HCT116 (cell line): ENCODE measurements at places on chromosomes 7 and 10.

DNA sequence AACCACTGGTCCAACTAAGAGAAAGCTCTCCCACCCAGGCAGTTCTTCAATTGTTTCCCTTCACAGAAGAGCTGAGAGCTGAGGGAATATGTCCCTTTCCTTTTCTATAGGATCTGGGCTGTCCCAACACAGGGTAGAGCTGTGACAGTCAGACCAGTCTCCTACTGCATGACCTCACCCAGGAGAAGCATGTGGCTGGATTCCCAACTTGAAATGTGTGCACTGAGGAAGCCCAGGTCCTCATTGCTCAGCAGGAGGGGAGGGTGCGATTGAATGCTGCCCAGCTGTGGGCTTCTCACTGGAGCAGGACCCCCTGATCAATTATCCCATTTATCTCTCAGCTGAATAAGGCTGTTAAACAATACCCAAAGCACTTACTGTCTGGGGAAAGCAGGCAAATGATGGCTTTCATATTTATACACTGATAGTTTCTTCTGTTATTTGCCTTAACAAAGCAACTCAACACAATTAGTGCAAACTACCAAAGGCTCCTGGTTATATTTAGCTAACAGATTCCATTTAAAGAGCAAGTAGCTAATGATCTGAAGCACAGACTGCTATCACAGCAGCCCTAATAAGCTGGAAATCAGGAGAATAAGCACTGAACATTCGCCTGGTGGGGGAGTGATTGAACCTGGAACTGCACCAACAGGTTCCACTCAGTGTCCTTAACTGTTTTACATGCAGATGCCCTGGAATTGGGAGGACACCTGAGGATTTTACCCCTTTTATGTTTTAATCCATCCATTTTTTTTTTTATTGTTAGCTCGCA is 508.8 kb downstream of the CCSER2 start:
- no peak for DNase-seq

DNA sequence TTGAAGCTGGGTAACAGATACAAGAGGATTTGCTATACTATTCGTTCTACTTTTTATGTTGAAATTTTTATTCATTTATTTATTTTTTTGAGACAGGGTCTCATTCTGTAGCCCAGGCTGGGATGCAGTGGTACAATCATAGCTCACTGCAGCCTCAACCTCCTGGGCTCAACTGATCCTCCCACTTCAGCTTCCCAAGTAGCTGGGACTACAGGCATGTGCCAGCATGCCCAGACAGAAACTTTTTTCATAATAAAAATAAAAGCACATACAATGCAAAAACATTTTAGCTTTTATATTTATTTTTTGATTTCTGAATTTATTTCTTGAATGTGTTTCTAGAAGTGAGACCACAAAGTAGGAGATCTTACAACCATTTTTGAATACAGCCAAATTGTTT is 71.2 kb downstream of the FANK1 start:
- DNase-seq, result no peak

DNA sequence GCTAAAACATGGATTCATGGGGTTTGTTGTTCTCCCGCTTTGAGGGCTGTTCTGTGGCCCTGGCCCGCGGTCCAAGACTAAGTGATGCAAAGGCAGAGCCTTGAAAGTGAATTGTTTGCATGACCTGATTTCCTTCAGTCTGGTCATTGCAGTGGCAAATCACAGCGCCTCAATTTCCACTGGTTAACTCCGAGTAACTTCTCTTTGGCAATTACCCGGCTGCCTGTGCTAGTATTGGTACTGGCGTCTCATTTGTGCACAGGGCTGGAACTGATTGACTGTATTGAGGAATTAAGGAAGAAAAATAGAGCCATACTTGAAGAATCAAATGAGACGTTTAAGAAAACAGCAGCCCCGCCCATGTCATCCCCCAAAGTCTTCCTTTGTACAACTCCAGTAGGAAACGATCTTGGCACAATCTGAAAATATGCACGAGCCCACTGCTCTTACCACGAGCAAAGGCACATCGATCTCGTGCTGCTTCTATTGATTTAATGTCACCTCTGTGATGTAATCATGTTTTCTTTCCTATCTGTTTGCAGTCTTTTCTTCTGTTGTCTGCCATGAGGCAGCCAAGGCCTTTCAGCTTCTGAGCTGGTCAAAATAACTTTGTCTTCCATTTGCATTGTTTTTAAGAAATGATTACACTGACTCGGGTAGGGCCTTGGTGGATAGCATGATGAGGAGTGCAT is 60.6 kb upstream of the SHH start:
- DNase-seq, result no peak

- DNase-seq, result no peak
Observed at GRCh38 chr7:73839743-73840714, 2.3 kb downstream of the METTL27 start.

- DNase-seq, result peak; percentile 89
Observed at GRCh38 chr7:29987811-29988317, 1.7 kb downstream of the SCRN1 start.

- DNase-seq, result no peak
Observed at GRCh38 chr7:156988343-156989185, 21.9 kb downstream of the MNX1 start.

DNA sequence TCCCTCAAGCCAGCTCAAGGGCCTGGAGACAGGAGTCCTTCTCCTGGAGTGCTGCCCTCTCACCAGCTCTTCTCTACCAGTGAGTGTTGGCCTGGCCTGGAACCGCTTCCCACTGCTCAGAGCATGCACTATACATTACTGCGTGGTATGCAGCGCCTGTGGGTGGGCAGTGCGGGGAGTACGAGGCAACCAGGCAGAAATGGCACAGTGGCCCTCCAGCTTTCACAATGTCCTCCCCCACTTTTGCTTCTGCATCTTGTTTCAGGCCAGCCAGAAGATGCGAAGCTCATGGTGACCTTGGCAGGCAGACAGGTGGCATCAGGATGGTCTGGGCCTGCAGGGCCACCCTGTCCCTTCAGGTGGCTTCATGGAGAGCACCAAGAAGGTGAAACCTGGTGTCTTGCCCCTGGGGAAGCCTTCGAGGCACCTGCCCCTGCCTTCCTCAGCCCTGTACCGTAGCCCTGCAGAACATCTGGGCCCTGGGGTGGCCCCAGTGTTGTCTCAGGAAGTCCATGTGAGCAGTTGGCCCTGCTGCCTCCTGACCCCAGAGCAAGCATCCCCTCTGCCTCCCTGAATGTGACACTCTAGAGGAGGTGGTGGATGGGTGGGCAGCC is 35.8 kb downstream of the RASGEF1A start:
- no peak for DNase-seq

DNA sequence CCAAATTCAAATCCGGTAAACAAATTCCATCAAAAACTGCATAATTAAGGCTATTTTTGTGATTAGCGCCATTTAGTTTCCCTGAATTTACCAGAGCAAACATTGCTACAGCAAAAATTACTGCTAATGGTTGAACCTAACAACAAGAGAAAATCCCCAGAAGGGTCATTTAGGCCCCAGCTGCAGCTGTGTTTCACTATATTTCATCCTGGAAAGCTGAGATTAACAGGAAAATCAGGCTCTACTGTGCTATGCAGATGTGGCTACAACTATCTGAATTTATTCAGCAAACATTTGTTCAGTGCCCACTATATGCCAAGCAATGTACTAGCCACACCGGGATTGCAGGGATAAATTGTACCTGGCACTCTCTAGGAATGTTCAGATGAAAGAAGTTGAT is 104.0 kb downstream of the PON1 start:
- DNase-seq, result no peak

- peak; percentile 24 for DNase-seq
Observed at GRCh38 chr10:112615269-112615668, 168.3 kb downstream of the VTI1A start.

DNA sequence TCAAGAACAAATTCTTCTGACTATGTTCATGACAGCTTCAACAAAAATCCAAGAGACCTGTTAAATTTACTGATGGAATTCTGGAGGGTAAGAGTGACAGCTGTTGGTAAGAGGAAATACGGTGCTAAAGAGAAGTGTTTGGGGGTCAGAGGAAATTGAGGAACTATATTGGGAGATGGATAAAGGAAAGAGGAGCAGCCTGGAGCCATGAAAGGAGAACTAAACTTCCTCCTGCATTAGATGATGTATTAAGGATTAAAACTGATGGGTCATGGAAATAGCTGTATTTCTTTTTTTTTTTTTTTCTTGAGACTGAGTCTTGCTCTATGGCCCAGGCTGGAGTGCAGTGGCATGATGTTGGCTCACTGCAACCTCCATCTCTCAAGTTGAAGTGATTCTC is 95.3 kb downstream of the HERPUD2 start:
- no peak for DNase-seq

DNA sequence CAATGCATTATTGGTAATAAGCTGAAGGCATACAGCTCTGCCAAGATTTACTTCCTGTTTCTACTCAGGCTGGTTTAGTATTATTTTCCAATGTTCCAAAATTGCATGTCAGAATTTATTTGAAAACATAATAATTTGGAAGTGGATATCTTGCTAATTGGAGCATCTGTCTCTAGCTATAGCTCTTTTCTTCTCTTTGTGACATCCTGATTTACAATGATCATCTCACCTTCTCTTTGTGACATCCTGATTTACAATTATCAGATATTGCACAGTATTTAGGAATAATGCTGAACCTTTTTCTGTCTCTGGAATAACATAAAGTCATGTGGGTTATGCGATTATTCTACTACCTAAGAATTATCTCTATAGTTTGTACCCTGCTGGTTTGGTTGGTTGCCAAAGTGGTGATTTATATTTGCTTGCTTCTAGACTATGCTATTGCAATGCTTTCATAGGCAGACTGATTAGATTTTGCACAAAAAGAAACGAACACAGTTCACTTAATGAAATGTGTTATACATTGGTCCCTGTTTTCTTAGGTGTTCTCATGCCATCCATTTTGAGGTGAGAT is 44.3 kb upstream of the CABCOCO1 start:
- DNase-seq, result no peak

DNA sequence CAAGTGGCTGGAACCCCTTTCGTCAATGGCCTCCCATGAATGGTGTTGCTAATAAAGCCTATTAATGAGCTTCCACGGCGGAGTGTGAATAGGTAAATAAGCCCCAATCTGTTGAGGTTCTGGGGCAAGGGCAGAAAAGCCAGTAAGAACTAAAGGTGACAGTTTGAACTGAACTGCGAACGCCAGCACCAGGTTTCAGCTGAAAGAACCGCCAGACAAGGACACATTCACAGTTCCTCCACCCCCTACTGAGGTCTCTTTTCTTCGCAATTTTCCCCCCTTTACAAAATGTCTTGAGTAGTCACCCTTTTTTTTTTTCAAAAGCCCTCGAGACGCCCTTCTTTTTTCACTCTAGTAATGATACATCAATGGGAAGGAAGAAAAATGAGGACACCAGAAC is 2.4 kb upstream of the FGFR2 start:
- DNase-seq, result no peak

- DNase-seq, result no peak
Observed at GRCh38 chr7:108037140-108037539, 34.2 kb upstream of the LAMB1 start.

DNA sequence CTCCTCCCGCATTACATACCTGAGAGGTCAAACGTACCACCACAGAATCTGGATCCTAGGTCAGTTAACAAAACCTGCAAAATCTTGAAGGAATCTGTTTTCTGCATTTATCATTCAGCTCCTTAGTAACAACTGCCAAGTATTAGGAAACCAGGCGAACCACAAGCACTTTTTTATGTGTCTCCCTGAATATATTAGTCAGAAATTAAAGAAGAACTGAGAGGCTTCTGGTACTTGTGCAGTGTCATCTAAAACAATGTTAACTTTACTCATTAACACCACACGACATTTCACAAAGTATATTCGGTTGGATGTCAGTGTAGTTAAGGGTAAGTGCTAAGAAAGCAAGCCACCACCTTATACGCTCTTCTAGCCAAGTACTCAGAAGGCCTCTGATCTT is 2.5 kb downstream of the CCDC6 start:
- DNase-seq, result no peak

DNA sequence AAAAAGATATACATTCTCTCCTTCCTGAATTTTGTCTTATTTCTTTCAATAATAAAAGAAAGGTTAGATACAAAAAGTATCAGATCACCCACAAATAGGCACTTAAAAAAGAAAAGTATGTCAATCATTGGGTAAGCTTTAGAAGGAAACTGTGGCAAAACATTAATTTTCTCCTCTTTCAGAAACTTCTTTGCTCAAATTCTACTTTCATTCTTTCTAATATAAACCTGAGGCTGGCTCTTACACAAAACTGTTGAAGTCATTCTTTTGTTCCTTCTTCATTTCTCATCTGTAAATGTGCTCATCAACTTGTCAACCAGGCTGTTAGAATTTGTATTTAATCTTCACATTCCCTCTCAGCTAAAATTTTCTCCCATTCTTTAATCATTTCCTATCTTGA is 124.6 kb downstream of the LRRN3 start:
- DNase-seq, result no peak

GRCh38 chr7:43905209-43905946 is 1.0 kb downstream of the URGCP start:
- peak; percentile 13 for DNase-seq

DNA sequence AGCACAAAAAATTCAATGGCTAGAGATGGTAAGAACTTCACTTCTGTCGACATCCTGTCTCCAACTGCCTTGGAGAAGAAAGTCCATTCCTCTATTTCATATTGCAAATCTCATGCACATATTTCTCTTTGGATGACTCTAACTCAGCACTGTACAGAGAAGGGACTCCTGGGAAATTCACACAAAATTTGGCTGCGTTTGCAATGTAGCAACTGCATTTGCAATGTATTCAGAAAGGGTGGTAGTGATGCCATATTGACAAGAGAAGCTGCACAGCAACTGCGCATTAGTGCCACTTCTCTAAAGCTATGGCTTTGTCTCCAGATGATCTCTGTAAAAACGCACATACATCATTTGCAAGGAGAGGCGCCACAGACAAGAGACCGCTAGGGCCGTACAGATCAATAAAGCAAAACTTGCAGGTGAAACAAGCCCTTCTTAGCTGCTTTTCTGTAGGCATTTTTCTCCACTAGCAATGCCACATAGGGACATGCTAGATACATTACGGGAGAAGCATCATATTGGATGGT is 389.5 kb downstream of the TCERG1L start:
- no peak for DNase-seq

DNA sequence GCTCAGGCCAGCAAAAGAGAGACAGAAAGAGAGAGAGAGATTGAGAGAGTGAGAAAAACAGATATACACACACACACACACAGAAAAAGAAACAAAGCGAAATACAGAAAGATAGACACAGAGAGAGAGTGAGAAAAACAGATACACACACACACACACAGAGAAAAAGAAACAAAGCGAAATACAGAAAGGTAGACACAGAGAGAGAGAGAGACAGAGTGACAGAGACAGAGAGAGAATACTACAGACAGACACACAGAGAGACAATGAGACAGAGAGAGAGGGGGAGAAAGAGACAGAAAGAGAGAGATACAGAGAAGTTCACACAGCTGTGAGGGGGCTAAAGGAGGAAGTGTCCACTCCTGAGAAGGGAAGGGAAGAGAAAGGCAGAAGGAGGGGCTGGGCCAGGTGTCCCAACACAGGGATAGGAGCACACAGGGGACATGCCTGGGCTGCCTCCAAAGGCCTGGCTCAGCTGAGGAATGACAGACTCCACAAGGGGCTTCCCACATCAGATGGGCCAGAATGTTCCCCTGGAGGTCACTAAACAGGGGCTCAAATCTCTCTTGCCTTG is 4.3 kb downstream of the GCK start:
- no peak for DNase-seq
